Right ventricle myocardium inferior (tissue), 1 donor: ENCODE measurements at places on chromosomes 6 and 20. TPM values are rescaled to one million over a fixed set of nuclear protein-coding genes. Genes with fewer than 3 reads are reported as not detected.

DNA sequence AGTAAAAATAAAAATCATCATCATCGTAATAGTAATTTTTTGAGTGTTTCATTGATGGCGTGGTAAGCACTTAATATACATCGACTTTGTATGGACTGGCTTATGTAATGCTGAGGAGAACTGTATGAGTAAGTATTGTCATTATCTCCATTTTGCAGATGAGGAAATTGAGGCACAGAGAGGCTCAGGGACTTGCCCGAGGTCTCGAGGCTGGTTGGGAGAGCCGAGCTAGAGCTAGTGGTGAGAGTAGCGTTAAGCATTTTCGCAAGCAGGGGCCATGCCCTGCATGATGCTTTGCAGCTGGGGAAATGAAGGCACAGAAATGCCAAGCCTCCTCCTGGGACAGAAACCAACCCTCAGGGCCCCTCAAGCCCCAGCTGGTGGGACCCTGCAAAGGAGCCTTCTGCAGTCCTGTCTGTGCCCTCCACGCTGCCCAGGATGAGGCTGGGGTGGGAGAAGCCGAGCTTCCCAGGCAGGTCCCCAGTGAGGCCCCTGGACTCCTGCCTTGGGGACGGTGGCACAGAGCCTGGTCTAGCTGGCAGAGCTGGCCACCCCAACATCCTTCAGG, 31.1 kb upstream of the STX16 start:
- DNase-seq = no peak

GRCh38 chr20:58760856-58761255, 68.3 kb downstream of the NPEPL1 start:
- DNase-seq = no peak

DNA sequence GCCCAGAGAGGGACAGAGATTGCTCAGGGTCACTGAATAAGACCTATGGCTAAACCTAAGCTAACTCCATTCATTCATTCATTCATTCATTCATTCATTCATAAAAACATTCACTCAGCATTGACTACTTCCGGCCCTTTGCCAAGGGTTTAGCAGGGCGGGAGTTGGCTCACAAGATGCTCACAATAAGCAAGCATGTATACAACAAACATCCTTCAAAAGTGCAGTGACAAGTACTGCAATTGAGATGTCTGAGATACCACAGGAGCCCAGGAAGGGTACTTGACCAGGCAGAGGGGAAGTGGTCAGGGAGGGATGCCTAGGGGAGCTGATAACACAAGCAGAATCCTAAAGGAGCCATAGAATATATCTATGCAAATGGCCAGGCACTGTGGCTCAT, 18.2 kb upstream of the KIAA1755 start:
- no peak for DNase-seq

DNA sequence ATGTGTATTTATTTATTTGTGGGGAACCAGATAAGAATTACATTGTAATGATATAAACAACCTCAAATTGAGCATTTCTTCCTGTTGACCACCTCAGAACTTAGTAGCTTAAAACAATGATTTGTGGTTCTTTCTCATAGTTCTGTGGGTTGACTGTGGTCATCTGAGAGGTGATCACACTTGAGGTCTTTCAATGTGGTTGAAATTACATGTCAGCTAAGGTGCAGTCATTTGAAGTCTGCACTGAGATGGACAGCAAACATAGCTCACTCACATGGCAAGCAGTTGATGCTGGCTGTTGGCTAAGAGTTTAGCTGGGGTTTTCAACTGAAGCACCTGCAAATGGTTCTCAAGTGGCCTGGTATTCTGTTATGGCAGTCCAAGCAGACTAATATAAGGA, 436.7 kb upstream of the MAP3K7 start:
- no peak for DNase-seq

GRCh38 chr6:25042984-25043725, 107.4 kb upstream of the RIPOR2 start:
- DNase-seq = no peak

- no peak for DNase-seq
These were observed 108.4 kb upstream of the ESR1 start for GRCh38 chr6:151698931-151699700.

STMND1 gene
- total RNA-seq = not detected
